ENCODE measurements at places on chromosomes 5 and 9.

- no peak for DNase-seq
These were observed 33.1 kb downstream of the EPB41L4A start for GRCh38 chr5:112385969-112386368.

- no peak for DNase-seq
These were observed 274.3 kb upstream of the DMRT1 start for GRCh38 chr9:567128-567746.

DNA sequence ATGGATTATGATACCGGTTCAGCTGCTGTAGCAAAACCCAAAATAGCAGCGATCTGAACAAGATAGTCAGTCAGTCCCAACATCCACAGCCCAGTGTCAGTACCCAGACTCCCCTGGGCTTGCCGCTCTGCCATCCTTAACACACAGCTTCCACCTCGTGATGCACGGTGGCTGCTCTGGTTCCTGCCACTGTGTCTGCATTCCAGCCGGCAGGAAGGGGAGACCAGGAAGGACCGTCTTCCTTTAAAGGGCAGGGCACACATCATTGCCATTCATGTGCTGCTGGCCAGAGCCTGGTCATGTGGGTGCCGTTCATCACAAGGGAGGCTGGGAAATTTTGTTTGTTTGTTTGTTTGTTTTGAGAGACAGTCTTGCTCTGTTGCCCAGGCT, 131.0 kb upstream of the IER5L start:
- DNase-seq = no peak

- DNase-seq = no peak
These were observed 72.3 kb downstream of the IQGAP2 start for GRCh38 chr5:76475385-76475784.

DNA sequence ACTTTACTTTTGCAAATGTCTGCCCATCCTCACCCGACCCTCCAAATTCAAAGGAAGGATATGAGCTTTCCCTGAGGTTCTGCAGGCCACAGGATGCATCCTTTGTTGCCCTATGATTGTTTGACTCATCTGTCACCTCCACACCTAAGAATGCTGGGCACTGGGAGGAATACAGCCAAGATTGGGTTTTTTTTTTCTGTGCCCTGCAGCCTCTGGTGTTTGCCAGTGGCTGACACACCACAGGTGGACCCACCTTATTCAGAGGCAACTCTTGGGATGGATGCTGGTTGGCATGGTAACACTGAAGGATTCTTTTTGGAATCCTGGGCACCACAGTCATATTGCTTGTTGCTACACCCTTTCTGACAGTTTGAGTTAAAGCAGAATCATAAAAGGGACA, 29.7 kb downstream of the C9orf152 start:
- DNase-seq = peak; percentile 46

DNA sequence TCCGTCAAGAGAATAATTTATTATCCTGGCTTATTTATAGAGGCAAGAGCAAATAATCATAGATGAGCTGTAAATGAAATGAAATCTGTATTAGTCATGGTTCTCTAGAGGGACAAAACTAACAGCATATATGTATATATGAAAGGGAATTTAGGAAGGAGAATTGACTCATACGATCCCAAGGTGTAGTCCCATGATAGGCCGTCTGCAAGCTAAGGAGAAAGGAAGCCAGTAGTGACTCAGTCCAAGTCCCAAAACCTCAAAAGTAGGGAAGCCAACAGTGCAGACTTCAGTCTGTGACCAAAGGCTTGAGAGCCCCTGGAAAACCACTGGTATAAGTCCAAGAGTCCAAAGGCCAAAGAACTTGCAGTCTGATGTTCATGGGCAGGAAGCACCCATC, 515.9 kb upstream of the CYLC2 start:
- DNase-seq = no peak

DNA sequence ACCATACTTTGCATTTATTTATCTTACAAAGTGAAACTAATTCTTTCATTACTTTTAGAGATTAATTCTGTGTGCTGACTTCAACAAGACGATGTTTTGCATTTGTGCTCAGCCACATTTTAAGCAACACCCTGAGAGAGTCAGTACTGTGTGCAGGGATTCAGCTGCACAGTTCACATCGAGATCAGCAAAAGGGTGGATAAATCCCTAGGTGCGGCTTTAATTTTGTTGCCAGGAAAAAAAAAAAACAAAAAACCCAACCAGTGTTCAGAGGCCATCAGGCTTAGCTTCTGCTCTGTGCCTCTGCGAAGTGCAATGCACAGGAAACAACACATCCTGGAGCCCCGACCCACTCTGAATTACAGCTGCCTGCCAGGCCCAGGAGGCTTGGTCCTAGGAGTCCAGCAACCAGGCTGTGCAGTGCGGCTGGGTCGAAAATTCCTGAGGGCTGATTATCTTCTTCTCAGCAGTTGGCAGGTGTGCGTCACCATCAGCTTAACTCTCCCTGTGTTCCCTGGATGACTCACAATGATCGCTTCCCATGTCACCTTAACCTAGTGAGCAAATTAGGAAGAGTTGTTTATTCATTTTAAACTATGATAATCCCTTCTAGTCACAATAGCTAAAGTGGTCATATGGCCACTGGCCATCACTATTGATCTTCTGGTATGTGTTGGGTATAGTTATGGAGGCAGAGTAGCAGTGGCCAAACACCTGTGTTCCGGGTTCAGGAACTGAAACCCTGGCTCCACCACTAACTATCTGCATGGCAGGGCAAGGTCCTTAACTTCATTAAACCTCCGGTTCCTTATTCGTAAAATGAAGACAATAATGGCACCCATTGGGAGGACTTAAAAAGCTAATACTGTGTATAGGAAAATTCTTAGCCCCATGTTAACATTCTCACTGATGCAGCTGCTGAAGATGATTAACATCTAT, 31.2 kb upstream of the NDUFB6 start:
- DNase-seq = peak; percentile 88

Measured in mammary epithelial cell (primary cell).